ENCODE measurements at places on chromosomes 7 and 10.

DNA sequence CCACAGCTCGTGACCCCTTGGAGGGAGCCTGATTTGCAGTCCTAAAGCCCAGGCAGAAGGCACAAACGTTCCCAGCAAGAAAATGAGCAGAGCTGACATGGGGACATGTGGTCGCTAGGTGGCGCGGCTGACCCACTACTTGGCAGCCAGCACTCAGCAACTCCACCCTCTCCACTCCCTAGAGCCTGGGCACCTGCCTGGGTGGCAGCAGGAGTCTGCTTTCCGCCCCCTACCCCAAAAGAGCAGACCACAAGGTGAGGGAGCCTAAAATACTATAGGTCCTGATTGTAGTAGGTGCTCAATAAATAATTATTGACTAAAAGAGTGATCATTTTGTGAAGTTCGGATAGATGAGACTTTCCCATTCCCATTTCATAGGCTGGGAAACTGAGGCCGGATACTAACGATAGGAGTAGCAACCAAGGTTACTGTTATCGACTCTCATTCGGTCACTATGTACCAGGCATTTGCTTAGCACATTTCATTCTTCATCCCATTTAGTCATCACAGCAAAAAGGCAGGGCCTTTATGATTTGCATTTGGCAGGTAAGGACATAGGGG lies 57.4 kb downstream of the NEUROG3 start:
- DNase-seq = peak; percentile 49

DNA sequence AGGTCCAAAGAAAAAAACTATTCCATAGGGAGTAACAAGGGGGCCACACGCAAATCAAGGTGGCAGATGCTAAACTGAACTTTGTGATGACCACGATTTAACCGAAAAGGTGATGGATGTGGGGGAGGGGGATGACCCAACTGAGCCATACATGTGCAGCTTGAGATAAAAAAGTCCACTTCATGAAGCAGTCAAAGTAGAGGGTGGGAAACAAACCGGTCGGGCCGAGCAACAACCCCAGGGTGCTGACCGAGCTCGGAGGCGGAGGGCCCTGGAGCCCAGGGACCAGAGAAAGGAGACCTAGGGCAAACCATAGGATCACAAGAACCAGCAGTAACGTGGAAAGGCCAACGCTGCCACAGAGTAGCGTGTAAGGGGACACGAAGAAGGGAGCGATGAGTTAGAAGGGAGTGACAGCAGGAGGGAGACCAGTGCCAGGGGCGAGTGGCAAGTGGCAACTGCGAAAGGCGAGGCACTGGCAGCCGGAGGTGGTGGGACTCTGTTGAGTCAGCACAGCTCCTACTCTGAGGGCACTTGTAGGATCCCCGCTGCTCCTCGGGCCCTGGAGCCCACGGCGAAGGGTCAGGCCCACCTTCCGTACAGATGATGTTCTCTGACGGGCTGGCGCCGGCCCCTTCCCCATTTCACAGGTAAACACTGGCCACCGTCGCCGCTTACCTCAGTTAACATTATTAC lies 540 bp downstream of the SNX13 start:
- peak; percentile 7 for DNase-seq

- no peak for DNase-seq
Observed at GRCh38 chr10:70666960-70667798, 5.1 kb upstream of the ADAMTS14 start.

DNA sequence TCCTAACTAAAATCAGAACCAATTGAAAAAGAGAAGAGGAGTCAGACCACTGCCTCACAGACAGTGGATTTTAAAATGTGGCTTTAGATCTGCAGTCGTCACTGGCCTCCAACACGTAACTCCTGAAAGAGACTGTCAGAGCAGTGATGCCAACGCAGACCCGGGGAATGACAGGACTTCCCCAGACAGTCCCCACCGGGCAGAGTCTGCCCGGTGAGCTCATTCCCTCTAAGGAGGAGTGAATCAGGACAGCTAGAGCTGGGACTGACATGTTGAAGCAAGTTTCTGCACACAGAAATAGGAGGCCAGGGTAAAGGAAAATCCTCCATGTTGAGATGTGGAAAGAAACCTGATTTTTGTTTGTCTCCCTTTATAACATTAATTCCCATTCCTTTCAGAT lies 105.0 kb downstream of the TES start:
- no peak for DNase-seq

DNA sequence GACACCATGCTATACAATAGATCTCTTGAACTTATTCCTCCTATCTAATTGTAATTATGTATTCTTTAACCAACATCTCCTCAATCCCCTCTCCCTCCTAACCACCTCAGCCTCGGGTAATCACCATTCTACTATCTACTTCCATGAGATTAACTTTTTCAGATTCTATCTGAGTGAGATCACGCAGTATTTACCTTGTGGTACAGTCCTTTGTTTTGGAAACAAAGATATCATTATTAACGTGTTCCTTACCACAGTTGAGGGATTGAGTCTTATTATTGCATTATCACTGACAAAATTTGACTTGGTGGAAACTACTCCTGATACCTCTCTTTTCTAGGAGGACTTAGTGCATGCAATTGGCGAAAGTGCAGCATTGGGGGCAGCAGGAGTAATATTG lies 26.0 kb upstream of the HYAL4 start:
- no peak for DNase-seq

- DNase-seq = no peak
Observed at GRCh38 chr7:89377219-89377618, 581.7 kb upstream of the TEX47 start.

- no peak for DNase-seq
Observed at GRCh38 chr10:99758211-99758891, 24.1 kb upstream of the ABCC2 start.

DNA sequence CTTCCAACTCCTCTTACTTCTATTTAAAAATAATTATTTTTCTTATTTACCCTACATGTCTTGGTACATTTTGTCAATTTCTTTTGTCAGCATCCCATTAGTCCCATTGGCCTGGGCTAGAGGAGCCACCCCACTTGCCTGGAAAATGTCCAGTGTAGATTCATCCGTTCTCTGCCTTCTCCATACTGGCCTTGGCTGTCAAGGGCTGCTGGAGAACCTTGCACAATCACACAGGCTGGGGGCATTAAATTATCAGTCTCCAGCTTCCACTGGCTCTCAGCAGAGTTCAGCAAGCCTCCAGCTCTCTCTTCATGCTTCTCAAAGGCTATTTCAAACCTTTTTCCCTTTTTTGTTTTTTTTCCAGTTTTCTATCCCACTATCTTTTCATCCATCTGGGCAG lies 13.8 kb upstream of the ZCCHC24 start:
- DNase-seq = no peak

GRCh38 chr7:65722361-65722792 lies 150.5 kb upstream of the VKORC1L1 start:
- DNase-seq = no peak

DNA sequence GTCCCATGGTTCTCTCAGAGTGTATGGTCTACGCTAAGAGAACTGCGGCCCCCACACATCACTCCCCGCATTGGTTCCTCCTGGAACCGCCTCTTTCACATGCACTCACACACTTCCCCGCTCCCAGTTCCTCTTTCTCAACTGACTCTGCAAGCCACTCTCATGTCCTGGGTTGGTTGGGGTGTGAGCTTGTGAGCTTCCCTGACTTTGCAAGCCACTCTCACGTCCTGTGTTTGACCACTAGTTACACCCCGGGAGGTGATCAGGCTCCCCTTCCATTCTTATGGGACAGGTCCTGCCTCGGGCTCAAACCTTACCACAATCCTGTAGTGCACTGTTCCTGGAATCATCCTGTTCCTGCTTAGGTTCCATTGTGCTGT lies 105.0 kb downstream of the TRIM24 start:
- no peak for DNase-seq

- no peak for DNase-seq
Observed at GRCh38 chr10:105252911-105253310, 611.8 kb downstream of the SORCS3 start.
